ENCODE measurements at places on chromosomes 4 and X. TPM values are rescaled to one million over a fixed set of nuclear protein-coding genes. Genes with fewer than 3 reads are reported as not detected.

NWD2 gene
- polyA plus RNA-seq, result not detected

PWWP3B gene
- 26.3 TPM for polyA plus RNA-seq

ZNF330 gene
- 31.8 TPM for polyA plus RNA-seq

OPRPN gene
- polyA plus RNA-seq, result not detected

OTC gene
- polyA plus RNA-seq, result not detected

PRDM8 gene
- polyA plus RNA-seq, result 17.1 TPM

F11 gene
- polyA plus RNA-seq, result not detected

ODAPH gene
- polyA plus RNA-seq, result not detected

FBXW7 gene
- 35.8 TPM for polyA plus RNA-seq

ZDHHC15 gene
- polyA plus RNA-seq, result 3.4 TPM

ATOH1 gene
- not detected for polyA plus RNA-seq

FAM9C gene
- 0.28 TPM for polyA plus RNA-seq

RNF212 gene
- 3.6 TPM for polyA plus RNA-seq

HERC5 gene
- 2.3 TPM for polyA plus RNA-seq

VGLL1 gene
- polyA plus RNA-seq, result not detected

- DNase-seq, result no peak
Observed at GRCh38 chrX:5528057-5528456, 700.6 kb downstream of the NLGN4X start.

- peak; percentile 87 for DNase-seq
Observed at GRCh38 chrX:149540621-149541520, at the start of gene EOLA1. Gene EOLA1, plus strand, starts transcription at chrX:149541012. Its CDS starts 4,619 bp downstream, at chrX:149545631.

DNA sequence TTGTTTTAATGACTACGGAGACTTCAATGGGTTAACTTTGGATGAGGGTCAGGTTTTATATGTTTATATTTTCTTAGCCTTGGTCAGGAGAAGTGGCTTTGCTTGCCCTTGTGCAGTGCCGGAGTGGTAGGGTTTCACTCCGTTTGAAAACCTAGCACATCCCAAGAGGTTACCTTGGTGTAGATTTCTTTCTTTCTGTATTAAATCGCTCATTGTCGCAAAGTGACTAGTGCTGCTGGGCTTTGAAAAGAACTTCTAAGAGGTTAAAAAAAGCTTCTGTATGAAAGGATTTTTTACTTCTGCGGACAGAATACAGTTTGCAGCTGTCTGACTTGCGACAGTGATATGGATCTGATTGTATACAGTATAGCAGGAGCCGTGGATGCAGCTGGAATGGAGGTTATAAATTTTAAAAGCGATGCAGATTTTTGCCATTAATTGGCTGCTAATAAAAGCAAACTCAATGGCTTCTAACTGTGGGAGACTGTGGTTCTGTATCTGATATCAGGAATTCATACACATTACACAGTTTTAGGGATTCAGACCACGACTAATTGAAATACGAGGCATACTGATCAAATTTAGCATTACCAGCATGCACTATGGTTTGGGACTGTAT is 340.9 kb upstream of the PITX2 start:
- DNase-seq, result no peak

GRCh38 chr4:42806303-42806835 is 86.1 kb upstream of the GRXCR1 start:
- no peak for DNase-seq

GRCh38 chr4:1300466-1301455 is 11.1 kb downstream of the MAEA start:
- DNase-seq, result peak; percentile 12

DNA sequence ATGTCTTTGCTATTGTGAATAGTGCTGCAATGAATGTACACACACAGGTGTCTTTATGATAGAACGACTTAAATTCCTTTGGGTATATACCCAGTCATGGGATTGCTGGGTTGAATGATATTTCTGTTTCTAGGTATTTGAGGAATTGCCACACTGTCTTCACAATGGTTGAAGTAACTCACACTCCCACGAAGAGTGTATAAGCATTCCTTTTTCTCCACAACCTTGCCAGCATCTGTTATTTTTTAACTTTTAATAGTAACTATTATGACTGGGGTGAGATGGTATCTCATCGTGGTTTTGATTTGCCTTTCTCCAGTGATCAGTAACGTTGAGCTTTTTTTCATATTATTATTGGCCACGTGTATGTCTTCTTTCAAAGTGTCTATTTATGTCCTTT is 17.6 kb upstream of the DCUN1D4 start:
- no peak for DNase-seq

DNA sequence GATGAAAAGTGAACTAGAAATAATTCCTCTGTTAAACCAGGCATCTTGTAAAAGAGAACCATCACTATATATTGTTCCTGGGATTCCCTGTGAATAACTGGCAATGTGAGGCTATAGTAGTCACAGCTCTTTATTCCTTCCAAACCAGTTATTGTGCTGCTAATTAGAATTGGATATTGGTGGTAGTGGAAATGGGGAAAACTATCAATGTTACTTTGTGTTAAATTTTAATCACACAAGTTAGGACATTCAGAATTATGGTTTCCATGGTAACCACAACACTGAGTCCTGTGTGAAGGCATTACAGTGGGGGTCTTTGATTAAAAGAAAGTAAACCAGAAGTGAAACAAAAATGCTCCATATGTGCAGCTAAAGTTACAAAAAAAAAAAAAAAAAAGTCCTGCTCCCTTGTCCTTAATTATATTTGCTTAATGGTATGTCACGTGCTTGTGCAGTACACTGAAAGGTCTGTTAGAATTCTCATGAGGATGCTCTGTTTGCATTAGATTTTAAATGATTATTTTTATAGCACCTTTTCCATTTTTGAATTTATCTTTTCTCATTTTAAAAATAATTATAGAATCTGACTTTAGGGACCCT is 200.4 kb downstream of the ADGRL3 start:
- no peak for DNase-seq

DNA sequence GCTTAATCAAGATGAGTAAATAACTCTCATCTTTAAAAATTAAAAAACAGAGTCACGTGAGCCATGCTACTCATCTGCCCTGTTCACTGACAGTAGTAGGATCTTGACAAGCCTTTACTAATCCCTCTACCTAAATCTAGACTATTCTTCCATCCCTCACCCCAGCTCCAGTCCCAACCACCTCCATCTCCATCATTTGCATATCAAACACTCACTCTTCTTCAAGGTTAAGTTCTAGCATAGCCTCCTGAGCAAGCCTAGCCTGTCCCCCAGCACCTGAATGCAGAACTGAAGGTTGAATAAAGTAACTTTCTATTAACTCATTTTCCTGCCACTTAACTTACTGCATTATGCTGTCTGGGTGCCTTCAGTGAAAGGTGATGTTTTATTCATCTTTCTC is 72.5 kb downstream of the YIPF7 start:
- DNase-seq, result no peak

DNA sequence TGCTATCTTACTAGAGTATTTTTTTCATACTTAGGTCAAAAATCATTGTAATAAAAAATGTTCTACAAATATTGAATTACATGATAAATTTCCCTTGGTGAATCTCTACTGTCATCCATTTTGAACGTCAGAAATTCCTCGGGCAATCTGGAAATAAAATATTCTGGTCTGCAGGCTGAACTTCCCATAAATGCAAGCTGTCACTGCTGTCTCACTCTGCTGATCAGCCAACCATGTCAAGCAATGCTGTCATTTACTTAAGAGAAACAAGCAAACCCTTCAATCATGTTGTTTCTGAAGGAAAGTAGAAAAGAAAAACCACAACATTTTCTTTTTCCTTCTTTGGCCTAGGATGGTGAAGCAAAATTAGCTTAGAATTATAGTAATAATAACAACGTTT is 514.2 kb upstream of the GALNT7 start:
- DNase-seq, result no peak

- no peak for DNase-seq
Observed at GRCh38 chrX:97858592-97858991, 974.9 kb downstream of the RPA4 start.

GRCh38 chr4:53234111-53234510 is 131.8 kb downstream of the SCFD2 start:
- peak; percentile 16 for DNase-seq

GRCh38 chrX:44903830-44904530 is 31.0 kb downstream of the KDM6A start:
- no peak for DNase-seq

GRCh38 chr4:147950841-147951240 is 219.0 kb downstream of the ARHGAP10 start:
- DNase-seq, result no peak

- DNase-seq, result no peak
Observed at GRCh38 chr4:86762649-86763048, 86.5 kb downstream of the SLC10A6 start.

DNA sequence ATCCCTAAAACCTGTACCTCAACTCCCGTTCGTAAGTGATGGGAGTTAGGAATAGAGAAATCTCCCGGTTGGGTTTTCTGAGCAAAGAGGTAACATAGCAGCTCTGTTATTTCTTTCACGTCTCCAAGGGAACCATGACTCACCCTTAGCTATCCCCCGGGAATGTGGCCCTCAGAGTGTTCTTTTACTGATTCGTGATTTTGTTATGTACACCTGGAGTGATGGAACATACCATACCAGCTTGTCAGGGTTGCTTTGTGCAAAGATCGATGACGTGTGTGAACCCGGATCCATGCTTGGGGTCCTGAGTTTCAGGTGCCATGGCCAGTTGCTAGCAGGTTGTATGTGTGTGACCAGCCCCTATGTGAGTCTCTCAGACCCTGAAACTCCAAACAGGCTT is 52.6 kb downstream of the HPRT1 start:
- DNase-seq, result no peak

DNA sequence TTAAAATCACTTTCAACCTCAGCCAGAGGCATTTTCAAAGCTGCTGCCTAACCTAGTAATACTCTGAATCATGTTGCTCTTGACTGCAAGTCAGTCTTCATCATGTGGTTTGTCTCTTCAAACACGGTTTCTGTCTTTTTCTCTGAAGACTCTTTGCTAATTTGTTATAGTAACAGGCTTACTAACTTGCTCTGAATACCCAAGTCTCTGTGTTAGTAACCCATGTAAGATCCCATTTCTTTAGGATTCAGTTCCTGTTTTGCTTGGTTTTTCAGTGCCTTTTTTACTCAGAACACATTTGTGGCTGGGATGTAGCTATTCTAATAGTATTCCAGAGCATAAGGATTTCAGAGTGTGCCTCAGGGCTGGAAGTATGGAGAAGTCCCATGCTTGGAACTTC is 1450.6 kb upstream of the IGFBP7 start:
- no peak for DNase-seq

DNA sequence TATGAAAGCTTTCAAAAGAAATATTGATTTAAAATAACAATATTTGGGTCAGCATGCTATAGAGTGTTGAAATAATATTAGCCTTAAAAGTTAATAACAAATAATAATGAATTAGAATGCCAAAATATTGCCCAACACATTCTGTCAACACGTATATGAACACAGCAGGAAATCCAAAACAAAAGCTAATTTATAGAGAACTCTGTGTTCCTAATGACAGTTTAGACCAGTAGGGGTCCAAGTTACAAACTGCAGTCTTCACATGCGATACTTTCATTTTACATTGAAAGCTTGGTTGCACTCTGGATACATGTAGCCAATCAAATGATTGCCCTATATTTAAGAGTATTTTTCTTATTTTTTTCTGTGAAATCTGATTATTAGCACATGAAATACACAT is 274.4 kb downstream of the DCTD start:
- DNase-seq, result no peak

DNA sequence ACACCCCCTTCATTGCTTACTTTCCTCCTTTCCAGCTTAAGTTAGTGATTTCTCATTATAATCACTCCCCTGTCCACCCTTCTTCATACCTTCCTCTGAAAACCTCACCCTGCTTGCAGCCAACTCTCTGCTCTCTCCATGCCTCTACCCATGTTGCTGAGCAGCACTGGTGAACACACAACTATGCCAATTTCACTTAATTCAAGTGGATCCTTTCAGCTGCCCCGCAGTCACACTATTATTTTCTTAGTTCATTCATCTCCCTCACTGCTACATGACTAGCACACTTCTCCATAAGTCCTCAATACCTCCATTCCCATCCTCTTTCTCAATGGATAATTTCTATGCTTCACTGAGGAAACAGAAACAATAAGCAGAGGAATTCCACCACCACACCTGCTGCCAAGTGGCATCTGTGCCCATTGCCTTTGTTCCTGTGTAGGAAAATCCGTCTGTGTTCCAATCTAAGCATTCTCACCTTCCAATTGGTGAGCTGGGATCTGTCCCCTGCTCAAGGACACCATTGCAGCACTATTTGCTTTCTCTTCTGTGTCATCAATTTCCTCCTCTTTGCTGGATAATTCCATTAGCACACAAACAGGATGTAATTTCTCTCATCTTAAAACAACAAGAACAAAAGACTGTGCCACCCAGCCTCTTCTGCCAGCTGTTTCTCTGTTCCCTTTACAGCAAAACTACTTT is 25.2 kb upstream of the PRSS48 start:
- DNase-seq, result no peak

- peak; percentile 39 for DNase-seq
Observed at GRCh38 chr4:26161030-26161824, 159.6 kb upstream of the RBPJ start.

- peak; percentile 54 for DNase-seq
Observed at GRCh38 chr4:112130906-112131305, 14.3 kb upstream of the FAM241A start.

DNA sequence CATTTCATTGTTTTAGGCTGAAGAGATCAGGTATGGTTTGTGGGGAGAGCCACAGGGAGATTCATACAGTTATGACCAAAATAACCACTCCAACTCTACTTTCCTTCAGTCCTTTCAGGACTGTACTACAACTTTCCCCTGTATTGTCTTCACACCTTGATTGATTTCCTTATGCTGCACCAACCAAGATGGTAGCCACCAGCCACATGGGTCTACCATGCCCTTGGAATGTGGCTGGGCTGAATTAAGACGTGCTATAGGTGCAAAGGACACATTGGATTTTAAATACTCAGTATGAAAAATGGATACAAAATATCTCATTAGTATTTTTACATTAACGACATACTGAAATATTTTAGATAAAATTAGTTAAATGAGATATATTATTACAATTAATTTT is 11.2 kb downstream of the IRF2 start:
- DNase-seq, result no peak

DNA sequence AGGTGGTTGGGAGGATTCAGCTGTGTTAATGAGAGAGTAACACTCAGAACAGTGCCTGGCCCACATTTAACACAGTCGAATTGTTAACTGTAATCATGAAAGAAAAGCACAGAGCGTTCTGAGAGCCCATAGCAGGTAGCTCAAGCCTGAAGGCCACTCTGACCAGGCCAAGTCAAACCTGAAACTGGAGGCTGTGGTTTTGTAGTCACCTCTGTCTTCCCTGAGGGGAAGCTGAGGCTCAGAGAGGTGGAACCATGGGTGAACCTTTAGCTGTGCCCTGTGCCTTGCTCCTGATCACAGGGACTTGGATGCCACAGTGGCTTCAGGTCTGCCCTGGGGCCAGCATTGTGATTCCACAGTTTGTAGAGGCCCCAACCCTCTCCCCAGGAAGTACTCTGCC is 16.6 kb upstream of the UBA1 start:
- no peak for DNase-seq

- no peak for DNase-seq
Observed at GRCh38 chr4:14607578-14607977, 394.7 kb upstream of the CPEB2 start.

- DNase-seq, result no peak
Observed at GRCh38 chr4:150368667-150369066, 213.3 kb upstream of the MAB21L2 start.

Measured in hindlimb muscle (tissue), 1 donor.